ENCODE measurements at places on chromosomes 2 and 18. TPM values are rescaled to one million over a fixed set of nuclear protein-coding genes. Genes with fewer than 3 reads are reported as not detected.

GRCh38 chr2:42725657-42726056 lies 38.3 kb downstream of the OXER1 start:
- H3K27me3 ChIP-seq = no peaks in the 10 kb centered on the region
- DNase-seq = no peak

DNA sequence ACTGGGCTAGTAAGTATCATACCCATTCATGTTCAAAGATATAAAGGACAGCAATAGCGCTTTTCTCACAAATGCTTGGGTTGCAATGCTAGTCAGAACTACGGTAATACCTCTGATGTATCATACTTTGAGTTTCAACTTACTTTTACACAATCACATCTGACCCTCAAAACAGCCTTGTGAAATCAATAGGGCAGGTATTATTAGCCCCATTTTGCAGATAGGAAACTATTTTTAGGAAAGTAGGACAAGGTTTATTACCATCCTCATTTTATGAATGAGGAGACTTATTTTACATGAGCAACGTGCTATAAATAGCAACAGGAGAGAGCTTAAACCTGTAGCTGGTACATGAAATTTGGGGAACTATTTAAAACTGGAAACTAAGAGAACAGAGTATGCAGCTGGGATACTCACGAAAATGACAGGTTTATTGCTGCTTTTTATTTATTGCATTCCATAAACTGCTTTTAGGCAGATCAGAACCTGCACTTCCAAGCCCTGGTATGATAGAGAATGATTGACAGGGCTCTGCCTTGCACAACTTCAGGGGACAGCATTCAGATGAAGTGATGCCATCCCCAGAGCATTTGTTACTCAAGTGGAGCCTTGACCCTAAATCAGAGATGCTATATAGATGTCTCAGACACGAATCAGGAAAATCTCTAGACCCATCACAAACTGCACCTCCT lies 42.4 kb upstream of the PPM1B start:
- peaks cover 2% of the 10 kb centered on the region for H3K27me3 ChIP-seq
- no peak overlapping the region for H3K27ac ChIP-seq
- no peak for DNase-seq
- peaks cover 6% of the 10 kb centered on the region for H3K4me1 ChIP-seq

- H3K4me3 ChIP-seq = no peak overlapping the region
- DNase-seq = no peak
- H3K36me3 ChIP-seq = no peaks in the 10 kb centered on the region
- peaks cover 4% of the 10 kb centered on the region for H3K27me3 ChIP-seq
- no peaks in the 10 kb centered on the region for H3K4me1 ChIP-seq
- no peak overlapping the region for H3K27ac ChIP-seq
Observed at GRCh38 chr2:237194906-237195305, 109.2 kb downstream of the COPS8 start.

GRCh38 chr2:56248965-56249742 lies 65.4 kb downstream of the CCDC85A start:
- H3K4me1 ChIP-seq = no peaks in the 10 kb centered on the region
- no peak for DNase-seq
- H3K27me3 ChIP-seq = no peaks in the 10 kb centered on the region
- no peak overlapping the region for H3K4me3 ChIP-seq

DNA sequence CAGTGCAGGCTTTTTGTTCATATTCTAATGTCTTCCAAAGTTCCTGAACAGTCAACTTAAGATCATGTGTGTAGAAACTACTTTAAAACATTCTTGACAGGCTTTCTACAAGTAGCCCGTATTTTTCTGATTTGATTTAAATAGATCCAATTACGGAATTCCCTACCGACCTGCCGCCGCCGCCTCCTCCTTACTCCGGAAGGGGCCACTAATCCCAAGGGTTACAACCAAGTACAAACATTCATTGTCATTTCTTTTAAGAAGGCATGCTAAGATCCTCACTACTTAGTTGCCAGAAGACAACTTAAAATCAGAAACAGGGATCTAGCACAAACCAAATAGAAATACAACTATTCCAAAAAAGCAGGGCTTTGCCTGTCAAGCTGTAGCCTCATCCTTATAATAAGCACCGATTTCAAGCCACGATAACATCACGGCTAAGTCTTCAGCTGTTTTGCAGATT lies 784 bp downstream of the WDR33 start:
- peaks cover 6% of the 10 kb centered on the region for H3K27me3 ChIP-seq
- H3K4me3 ChIP-seq = peak overlapping the region; percentile 90
- peak overlapping the region; percentile 96 for H3K27ac ChIP-seq
- H3K4me1 ChIP-seq = peaks cover 36% of the 10 kb centered on the region
- DNase-seq = no peak
- H3K36me3 ChIP-seq = peaks cover 26% of the 10 kb centered on the region

MGAT4A gene
- total RNA-seq = 44.6 TPM

DNA sequence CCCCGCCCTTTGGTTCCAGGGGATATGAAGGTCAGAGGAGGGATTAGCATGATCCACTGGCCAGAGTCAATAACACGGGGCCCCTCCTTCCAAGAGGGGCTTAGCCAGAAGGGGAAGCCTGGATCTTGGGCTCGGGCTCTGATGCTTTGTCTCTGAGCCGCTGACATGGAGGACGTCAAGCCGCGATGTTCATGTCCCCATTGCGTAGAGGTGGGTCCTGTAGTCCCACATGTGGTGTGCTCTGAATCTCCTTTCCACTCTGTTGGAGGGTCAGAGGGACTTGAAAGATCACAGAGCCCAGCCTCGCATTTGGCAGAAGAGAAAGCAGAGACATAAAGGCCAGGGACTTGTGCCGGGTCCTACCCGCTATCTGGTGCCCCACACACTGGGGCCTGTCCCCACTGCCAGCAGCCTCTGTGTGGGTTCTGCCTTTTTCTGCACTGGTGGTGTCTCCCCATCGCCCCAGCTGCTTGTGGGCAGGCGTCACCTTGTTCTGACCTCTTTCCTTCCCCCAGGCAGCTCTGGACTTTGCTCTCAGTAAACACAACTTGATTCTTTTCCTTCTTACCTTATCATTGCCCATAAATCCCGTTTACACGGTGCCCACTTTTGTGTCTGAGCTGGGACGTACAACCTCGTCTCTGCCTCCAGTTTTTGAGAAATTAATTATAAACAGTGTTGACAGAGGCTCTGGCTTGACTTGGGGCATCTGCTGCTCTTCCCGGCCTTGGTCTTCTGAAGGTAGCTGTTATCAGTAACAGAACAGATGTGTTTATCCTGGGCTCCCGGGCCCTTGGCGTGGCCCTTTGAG lies 48.8 kb downstream of the SH3BP4 start:
- no peak for DNase-seq
- no peak overlapping the region for H3K27ac ChIP-seq
- no peaks in the 10 kb centered on the region for H3K36me3 ChIP-seq
- H3K27me3 ChIP-seq = no peaks in the 10 kb centered on the region
- H3K4me3 ChIP-seq = no peak overlapping the region

GRCh38 chr2:158346032-158346431 lies 110.5 kb downstream of the CCDC148 start:
- H3K4me1 ChIP-seq = no peaks in the 10 kb centered on the region
- no peaks in the 10 kb centered on the region for H3K27me3 ChIP-seq
- no peak overlapping the region for H3K4me3 ChIP-seq
- H3K36me3 ChIP-seq = no peaks in the 10 kb centered on the region
- no peak for DNase-seq

DNA sequence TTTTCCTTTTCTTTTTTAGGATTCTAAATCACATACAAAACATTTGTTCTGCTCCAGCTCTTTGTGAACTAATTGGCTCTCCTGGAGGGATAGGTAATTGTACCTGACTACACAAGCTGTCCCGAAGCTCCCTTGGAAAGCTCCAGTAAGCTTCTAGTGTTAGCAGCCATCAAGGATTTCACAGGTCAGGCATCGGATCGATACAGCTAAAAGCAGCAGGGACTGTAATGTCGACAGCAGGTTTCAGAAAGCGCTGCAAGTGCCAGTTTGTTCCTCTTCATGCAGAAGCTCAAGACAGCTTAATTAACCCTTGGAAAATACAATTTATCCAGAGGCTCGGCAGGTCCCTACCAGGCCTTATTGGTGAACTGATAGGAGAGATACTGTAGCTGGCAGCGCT lies 87.2 kb upstream of the VRK2 start:
- H3K27me3 ChIP-seq = no peaks in the 10 kb centered on the region
- no peak for DNase-seq
- H3K27ac ChIP-seq = no peak overlapping the region
- no peak overlapping the region for H3K4me3 ChIP-seq

GRCh38 chr2:6446938-6447608 lies 418.6 kb downstream of the CMPK2 start:
- no peaks in the 10 kb centered on the region for H3K36me3 ChIP-seq
- no peak overlapping the region for H3K27ac ChIP-seq
- H3K4me1 ChIP-seq = no peaks in the 10 kb centered on the region
- no peak overlapping the region for H3K4me3 ChIP-seq

LAMA1 gene
- not detected for total RNA-seq

GRCh38 chr18:79634593-79635426 lies 44.8 kb upstream of the CTDP1 start:
- H3K4me3 ChIP-seq = no peak overlapping the region
- H3K27me3 ChIP-seq = peaks cover 10% of the 10 kb centered on the region
- H3K4me1 ChIP-seq = no peaks in the 10 kb centered on the region
- DNase-seq = no peak

GRCh38 chr2:173427887-173428668 lies 73.4 kb downstream of the CDCA7 start:
- H3K4me1 ChIP-seq = no peaks in the 10 kb centered on the region
- H3K27me3 ChIP-seq = peaks cover 8% of the 10 kb centered on the region
- no peak overlapping the region for H3K27ac ChIP-seq
- DNase-seq = no peak

Data from activated T-helper 2 cell treated with anti-CD3 and anti-CD28 coated beads, Interferon-gamma antibody, Interleukin-2, Interleukin-4, amounts not matched to agents 10 μg/mL and 5 μg/mL and 100 μg/mL, durations not matched to agents 14 hours and 24 hours and 36 hours (primary cell).